AG08395 (cell line): ENCODE measurements at places on chromosomes 13 and 19.

GRCh38 chr19:12792051-12792852, 966 bp downstream of the JUNB start:
- peak; percentile 2 for DNase-seq

DNA sequence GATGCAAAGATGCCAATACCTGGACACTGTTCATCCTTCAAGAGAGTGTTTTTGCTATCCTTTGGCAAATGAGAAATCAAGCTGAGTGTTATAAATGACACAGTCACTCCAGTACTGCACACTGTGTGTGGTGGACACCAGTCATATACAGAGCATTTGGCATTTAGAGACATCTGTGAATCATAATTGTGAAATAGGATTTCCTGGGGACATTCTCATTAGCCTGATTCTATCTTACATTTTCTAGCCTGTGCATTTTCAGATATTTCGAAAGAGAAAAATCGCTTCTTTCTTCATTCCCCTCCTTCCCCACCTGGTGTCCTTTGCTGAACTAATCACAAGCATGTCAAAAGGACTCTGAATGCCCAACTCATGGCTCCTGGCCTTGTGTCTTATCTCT, 781.0 kb upstream of the ARGLU1 start:
- DNase-seq = no peak

GRCh38 chr13:73058432-73058735, 421 bp upstream of the KLF5 start:
- no peak for DNase-seq

DNA sequence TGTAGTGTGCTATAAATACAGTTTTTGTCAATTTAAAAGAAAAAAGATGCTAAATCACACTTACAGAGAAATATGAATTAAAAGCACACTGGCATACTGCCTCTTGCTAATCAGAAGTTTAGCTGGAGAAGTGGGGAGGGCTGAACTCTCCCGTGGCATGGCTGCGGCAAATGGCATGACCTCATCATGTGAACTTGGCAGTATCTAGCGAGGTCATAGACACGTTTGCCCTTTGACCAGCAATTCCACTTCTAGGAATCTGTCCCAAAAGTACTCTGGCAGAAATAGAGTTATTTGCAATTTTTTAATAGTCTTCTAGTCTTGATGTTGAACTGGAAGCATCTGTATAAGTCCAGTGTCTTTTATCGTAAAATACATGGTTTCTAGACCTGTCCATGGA, 42.0 kb upstream of the MCF2L start:
- no peak for DNase-seq
